ENCODE measurements at places on chromosomes 7 and 10.
A peak's percentile ranks its signal among the peaks of the same experiment; 100 is the strongest.

DNA sequence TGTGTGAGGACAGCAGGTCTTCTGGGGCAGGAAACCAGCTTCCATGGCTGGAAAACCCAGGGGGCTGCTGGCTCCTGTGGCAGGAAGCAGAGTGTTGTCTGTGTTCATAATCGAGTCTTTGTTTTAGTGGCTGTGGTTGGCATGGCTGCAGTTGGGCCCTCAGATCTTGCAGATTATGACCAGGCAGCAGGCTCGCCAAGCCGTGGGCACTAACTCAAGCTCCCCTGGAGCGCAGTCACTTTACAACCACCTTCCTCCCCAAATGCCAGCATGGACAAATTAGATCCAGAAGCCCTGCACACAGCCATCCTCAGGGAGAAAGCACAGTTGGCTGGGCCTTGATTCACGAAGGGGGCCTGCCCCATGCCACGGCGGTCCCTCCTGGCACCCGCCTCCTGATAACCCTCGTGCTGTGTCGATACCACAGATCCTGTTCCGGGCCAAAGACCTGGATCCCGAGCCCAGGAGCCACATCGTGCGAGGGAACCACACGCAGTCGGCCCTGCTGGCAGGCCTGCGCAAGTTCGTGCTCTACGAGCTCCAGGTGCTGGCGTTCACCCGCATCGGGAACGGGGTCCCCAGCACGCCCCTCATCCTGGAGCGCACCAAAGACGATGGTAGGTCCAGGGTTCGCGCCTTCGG lies 552.5 kb upstream of the FOXK1 start:
- peak; percentile 25 for DNase-seq

- DNase-seq = no peak
Observed at GRCh38 chr7:123599766-123600165, 1.9 kb upstream of the ASB15 start.

DNA sequence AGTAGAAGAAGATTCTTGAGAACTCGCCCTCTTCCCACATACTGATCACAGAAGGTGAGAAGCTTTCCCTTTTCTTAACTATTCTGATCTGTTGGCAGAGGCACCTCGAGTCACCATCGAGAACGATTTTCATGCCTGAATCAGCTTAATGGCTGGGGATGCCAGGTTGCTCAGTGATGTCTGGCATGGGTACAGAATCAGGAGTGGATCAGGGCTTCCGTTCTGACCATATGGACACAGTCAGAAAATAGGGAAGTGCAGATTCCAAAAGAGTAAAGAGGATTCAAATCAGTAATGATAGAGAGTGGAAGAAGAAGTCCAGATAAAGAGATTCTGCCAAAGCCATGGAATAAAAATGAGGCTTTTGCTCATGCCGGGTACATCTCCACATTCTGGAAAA lies 52.0 kb upstream of the GRB10 start:
- no peak for DNase-seq

GRCh38 chr10:100723180-100723579 lies 22.2 kb upstream of the PAX2 start:
- DNase-seq = no peak

DNA sequence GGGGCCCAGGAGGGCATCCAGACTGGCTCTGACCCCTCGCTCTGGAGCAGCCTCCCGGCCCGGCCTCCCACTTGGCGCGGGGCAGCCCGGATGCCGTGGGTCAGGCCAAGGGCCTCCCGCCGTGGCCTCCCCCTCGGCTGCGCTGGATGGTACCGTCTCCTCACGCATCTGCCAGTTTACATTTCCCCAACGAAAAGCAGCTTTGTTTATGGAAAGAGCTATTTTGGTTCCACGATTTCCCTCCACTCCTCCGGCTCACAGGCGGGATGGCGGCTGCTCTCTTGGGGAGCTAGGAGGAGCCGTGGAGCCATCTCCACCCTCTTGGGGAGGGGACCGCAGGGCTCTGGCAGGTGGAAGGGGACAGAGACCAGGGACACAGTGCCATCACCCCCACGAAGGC lies 93.2 kb upstream of the MYL10 start:
- DNase-seq = no peak

GRCh38 chr7:103101543-103101942 lies 26.6 kb downstream of the ARMC10 start:
- DNase-seq = no peak

DNA sequence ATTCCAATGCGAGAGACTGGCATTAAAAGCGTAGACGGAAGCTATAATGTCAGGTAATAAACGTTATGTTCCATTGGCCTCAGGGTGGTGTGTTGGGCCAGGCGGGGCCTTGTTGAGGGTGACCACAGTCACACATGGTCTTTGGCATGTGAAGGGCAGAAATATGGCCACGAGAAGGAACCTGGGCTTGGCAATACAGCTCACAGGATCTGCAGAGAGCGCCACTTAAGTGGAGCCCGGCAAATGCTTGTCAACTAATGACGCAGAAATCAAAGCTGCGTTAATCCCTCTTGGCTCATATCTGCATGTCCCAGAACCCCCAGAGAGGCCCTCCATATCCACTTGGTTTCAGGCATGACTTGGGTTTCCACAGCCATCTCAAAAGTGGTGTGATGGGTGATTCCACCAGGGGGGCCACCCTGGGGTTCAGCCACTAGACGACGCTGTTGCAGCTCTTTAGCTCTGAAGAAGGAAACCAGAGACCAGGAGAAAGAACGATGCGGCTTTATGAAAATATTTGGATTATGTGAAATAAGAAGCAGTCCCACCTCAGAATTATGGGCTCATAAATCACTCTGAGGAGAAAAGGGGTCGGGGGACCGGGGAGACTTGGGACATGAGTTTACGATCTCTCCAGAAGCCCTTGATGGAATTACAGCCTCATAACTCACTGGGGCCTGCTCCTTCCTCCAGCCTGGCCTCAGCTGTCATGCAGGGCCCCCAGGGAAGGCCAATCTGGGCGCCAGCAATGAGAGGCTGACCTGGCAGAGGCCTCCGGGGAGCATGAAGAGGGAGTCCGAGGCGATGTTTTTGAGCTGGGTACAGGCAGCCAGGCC lies 462.5 kb downstream of the PLXNA4 start:
- no peak for DNase-seq

- no peak for DNase-seq
Observed at GRCh38 chr10:117972168-117972837, 74.4 kb downstream of the RAB11FIP2 start.

GRCh38 chr10:113522460-113522859 lies 30.4 kb upstream of the HABP2 start:
- no peak for DNase-seq

- no peak for DNase-seq
Observed at GRCh38 chr10:53233749-53234148, 461.2 kb upstream of the MBL2 start.

DNA sequence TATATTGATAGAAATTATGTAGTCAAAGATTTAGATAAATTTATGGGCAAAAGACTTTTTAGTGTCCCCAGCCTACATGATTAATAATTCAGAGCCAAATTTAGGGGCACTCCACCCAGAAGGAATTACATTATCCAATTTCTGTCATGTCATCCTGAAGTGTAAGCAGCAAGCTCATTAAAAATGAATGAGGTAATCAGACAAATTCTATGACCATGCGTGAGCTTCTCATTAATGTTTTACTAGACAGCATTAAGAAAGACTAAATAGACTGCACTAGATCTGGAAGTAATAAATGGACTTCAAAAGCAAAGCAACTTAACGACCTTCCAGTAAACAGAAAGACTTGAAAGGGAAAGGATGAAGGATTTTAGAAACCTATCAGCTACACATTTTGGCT lies 22.7 kb upstream of the TRUB1 start:
- DNase-seq = no peak

GRCh38 chr7:123011766-123012369 lies 16.4 kb upstream of the TAS2R16 start:
- DNase-seq = no peak

DNA sequence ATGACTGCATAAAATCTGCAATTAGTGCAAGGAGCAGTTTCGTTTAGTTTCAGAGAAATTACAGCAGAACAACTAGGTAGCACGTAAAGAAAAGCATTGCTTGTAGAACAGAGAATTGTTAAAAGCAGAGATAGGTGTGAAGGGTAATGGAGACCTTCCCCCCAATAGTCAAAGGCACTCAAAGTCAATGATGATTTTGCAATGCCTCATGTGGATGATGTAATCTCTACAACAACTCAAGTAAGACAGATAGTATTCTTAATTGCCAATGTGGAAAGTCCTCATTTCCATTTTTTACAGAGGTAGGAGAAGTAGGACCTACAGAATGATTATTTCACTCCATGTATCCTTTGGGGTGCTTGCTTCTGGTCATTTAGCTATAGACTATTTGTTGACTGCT lies 94.3 kb upstream of the GNAI1 start:
- DNase-seq = no peak

DNA sequence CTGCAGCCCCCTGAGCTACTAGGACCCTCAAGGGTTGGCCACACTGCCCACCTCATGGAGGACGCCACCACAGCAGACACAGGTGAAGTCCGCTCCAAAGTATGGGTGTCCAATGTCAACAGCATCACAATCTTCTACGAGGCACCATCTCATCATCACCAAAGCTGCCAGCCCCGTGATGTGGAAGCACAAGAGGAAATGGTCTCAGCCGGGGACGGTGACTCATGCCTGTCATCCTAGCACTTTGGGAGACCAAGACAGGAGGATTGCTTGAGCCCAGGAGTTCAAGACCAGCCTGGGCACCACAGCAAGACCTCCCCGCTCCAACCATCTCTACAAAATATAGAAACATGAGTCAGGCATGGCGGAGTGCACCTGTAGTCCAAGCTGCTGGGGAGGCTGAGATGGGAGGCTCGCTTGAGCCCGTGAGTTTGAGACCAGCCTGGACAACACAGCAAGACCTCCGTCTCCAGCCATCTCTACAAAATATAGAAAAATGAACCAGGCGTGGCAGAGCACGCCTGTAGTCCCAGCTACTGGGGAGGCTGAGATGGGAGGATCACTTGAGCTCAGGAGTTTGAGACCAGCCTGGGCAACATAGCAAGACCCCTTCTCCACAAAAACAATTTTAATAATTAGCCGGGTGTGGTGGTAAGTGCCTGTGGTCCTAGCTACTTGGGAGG lies 48.8 kb upstream of the MYL10 start:
- DNase-seq = no peak

DNA sequence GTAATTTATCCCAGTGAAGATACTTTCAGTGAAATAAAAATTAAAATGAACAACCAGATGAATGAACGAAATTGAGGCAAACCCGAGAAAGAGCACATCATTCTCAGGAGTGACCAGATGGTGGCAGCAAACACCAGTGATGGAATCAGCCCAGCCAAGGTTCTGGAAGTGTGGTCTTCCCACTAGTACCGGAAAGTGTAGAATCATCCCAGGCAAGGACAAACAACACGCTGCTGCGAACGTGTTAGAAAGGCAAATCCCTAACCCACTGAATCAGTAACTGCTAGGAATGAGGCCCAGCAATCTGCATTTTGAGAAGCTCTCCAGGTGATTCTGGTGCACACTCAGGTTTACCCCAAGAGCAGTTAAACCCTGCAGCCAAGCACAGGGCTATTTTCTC lies 15.5 kb upstream of the SLC18A3 start:
- peak; percentile 62 for DNase-seq

DNA sequence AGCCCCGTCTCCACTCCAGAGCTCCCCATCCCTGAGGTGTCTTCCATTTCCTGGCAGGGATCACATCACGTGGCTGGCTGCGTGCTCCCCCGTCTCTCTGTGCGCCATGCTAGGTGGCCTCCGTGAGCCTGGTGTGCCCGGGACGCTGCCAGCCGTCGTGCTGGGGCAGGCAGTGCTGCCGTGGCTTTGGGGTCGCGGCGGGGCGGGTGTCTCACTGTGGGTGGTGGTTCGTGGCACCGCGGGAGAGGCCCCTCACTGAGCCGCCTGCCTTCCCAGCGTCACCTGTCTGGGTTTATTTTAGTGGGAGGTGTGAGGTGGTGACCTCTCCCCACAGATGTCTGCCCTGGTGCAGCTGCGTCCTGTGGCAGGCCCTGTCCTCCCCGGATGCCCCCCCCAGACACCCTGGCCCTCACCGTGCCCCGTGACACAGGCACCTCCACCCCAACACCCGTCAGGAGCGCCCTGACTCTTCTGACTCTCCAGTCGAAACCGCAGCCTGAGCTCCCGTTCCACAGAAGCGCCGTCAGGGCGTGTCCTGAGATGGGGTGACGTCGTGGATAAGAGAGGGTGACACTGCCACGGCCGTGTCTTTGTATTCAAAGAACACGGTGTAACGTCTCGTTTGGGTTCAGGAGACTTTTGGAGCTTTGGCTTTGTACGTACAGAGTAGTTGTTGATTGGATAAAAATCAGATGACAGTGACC lies 18.0 kb downstream of the GET4 start:
- no peak for DNase-seq

DNA sequence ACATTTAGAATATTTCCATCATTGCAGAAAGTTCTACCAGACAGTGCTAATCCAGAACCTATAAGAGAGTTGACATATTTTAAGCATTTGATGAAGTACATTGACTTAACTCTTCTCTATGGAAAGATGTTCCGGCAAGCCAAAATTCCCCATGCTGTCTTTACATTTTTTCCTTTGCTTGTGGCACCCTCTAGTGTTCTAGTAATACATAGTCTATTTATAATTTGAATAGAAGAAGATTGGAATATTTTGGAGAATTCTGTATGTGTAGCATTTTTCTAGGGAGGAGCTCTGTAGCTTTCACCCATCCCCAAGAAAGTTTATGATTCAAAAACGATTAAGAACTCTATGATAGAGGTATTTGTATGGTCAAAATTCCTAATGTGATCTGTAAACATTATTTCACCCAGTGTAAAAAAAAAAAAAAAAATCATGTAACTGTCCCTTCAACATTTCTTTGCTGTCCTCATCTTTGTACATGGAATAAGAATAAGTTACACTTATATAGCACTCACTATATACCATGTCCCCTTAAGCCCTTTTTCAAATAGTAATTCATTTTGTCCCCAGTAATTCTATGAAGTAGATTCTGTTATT lies 33.2 kb downstream of the NRF1 start:
- no peak for DNase-seq

GRCh38 chr10:55813451-55814170 lies 547.4 kb downstream of the ZWINT start:
- no peak for DNase-seq

DNA sequence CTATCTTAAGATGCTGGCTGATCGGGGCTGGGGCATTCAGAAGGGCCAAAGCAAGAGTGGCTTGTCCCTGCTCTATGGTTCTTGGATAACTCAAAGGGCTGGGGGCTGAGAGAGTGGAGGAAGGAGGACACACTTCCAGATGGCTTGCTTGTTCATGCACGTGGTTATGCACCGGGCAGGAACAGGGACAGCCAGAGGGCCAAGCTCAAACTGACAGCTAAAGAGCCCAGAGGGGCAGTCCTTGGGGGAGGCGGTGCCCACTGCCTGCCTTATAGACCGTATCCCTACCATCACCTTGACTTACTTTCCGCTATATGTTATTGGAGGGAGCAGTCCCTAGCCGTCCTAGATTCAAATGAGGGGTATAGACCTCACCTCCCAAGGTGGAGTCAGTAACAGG lies 192.7 kb upstream of the SVIL start:
- no peak for DNase-seq

GRCh38 chr10:114380060-114380459 lies 24.2 kb downstream of the AFAP1L2 start:
- no peak for DNase-seq

DNA sequence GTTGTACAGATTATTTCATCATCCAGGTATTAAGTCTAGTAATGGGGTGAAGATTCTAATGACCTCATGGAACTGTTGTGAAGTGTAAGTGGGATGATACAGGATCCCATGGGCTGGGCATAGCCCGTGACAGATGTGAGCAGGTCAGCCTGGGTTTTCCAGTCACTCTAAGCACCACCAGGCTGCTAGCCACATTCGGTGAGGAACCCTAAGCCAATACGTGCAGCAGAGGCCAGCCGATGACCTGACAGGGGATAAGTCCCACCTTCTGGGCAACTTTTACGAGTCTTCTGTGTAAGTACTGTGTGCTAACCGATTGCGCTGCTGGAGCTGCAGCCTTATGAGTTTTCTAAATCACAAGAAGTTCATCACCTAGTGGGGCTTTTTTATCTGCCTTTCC lies 7.3 kb downstream of the ZNF503 start:
- DNase-seq = no peak

All from dorsolateral prefrontal cortex (tissue), 122 donors.